Activated T-helper 17 cell treated with anti-CD3 and anti-CD28 coated beads, Interleukin-2, amount 50 U/mL, for 72 hours (primary cell): ENCODE measurements at places on chromosomes 2 and 18. TPM values are rescaled to one million over a fixed set of nuclear protein-coding genes. Genes with fewer than 3 reads are reported as not detected.

The MEIS1 gene
- total RNA-seq, result not detected

The REG1B gene
- total RNA-seq, result not detected

The ZSWIM2 gene
- not detected for total RNA-seq

The NEU2 gene
- not detected for total RNA-seq

The CAPN14 gene
- 0.67 TPM for total RNA-seq

The FAM110C gene
- total RNA-seq, result 23.6 TPM

The VWC2L gene
- not detected for total RNA-seq

The PHOSPHO2 gene
- total RNA-seq, result 2.9 TPM

The M1AP gene
- total RNA-seq, result not detected

The KLHL29 gene
- total RNA-seq, result 0.26 TPM

The KCNE4 gene
- total RNA-seq, result not detected

The SERPINB3 gene
- not detected for total RNA-seq
